ENCODE measurements at places on chromosomes 5 and 9.

- no peak for DNase-seq
Measured at GRCh38 chr5:73031839-73032238, 76.0 kb downstream of the FCHO2 start.

GRCh38 chr5:154547551-154547950 is 69.5 kb upstream of the HAND1 start:
- DNase-seq: no peak

- DNase-seq: no peak
Measured at GRCh38 chr5:19577882-19578281, 410.1 kb downstream of the CDH18 start.

DNA sequence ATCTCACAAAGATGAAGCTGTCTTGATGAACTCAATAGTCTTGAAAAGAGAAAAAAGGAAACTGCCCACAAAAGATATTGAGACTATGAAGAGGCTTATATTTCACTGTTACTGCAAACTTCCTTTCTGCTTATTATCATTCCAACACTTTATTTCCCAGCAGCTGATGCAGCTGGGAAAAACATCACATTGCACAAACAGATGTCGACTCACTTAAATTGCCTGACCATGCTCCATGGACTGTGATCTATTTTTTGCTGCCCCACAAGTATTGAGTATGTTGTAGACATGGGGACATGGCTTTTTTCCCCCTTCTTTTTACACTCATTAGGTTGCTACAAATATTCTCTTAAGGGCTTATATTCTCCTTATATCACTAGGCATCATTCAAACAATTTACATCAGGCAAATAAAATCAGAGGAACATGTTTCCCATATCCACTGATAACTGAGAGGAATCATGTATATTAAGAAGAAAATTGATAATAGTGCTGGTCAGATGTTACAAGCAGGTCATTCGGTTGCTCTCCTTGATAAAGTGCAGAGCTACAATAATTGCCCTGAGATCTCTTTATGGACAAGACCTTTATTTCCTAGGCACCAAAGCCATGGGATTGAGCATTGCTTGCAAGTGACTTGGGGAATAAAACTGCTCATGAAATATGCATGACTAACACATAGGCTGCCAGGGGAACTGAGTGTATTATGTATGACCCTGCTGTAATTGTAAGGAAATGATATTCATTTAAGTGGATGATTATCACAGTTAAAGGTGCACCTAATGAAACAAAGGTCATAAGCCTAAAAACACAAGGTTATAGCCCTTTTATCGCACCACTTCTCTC is 509.9 kb downstream of the ZNF608 start:
- no peak for DNase-seq

GRCh38 chr5:126801992-126802294 is 25.0 kb downstream of the LMNB1 start:
- DNase-seq: no peak

GRCh38 chr5:93055561-93055960 is 525.5 kb downstream of the NR2F1-AS1 start:
- no peak for DNase-seq

DNA sequence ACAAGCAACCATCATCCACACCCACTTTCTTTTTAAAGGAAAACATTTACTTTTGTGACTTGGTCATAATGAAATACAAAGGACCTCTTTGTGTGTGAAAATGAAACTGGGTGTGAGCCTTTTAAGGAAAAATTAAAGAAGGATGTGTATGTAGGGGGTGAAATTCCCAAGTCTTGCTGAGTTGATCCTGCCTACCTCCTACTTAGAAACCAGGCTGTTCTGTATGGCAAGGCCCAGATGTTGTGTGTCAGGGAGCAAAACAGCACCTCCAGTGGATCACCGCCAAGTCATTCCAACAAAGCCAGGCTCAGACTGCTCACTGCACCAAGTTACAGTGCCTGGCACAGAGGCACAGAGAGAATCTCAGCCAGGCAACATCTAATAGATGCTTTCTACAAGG is 198.5 kb upstream of the FBN2 start:
- DNase-seq: no peak

DNA sequence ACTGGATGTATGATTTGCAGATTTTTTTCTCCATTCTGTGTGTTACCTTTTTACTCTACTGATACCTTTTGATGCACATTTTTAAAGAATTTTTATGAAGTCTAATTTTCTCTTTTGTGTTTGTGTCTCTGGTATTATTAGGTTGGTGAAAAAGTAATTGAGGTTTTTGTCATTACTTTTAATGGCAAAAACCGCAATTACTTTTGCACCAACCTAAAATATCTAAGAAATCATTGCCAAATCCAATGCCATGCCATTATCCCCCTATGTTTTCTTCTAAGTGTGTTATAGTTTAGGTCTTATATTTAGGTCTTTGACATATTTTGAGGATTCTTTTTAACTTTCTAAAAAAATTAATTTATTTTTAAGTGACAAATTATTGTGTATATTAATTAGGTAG is 43.4 kb upstream of the STARD4 start:
- DNase-seq: no peak

DNA sequence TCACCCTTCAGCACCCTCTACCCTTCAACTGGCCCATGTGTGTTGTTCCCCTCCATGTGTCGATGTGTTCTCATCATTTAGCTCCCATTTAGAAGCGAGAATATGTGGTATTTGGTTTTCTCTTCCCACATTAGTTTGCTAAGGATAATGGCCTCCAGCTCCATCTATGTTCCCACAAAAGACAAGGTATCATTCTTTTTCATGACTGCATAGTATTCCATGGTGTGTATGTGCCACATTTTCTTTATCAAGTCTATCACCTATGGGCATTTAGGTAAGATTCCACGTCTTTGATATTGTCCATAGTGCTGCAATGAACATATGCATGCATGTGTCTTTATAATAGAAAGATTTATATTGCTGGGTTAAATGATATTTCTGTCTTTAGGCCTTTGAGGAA is 325.1 kb upstream of the ADAMTS16 start:
- no peak for DNase-seq

- DNase-seq: no peak
Measured at GRCh38 chr9:129306318-129306973, 128.4 kb upstream of the IER5L start.

GRCh38 chr5:68465133-68465532 is 249.6 kb downstream of the PIK3R1 start:
- DNase-seq: no peak

DNA sequence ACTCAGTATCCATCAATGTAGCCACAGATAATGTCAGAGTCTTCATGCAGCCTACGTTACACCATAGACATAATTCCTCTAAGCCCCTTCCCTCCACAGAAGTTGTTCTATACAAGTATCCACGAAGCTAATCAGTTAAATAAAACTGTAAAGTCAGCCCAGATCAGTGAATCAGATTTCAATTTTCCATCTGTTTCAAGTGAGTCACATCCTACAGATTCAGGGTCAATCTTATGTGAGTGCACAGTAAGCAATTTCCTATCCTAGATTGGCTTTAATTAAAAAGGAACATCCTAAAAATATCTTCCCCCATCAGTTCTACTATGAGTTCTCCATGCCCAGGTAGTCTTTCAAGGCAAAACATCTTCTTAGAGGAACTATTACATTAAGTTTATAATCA is 402.5 kb downstream of the EFNA5 start:
- no peak for DNase-seq

DNA sequence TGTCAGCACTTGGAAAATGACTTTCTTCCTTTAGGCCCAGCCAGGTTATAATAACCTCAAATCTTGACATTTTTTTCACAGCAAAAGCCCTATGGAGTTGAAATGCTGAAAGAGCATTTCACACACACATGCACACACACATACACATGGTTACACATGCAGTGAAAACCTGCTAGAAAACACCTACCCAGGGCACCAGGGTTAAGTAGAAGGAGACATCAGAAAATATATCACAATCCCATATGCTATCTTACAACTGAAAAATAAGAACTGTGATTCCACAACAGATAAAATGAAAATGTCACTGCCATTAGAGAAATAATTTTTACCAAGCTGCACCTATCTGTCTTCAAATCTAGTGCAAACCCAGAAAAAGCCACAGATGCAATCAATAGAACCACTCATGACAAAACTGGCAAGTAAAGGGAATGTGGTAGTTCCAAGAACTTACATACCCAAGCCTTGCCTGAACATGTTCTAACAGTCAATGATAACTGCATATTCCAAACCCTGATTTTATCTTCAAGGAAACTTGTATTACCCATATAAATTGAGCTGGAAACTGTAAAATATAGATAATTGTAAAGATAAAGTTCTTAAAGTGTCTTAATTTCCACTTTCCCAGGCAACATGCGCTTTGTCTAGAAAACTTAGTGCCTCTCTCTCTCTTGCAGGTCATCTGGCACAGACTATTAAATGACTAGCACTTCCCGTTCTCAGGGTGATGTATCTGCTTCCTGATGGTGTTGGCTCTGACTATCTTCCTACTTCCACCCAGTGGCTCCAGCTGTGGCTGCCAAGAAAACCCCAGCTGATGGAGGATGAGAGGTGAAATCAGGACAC is 250.2 kb upstream of the PTGER4 start:
- DNase-seq: no peak

DNA sequence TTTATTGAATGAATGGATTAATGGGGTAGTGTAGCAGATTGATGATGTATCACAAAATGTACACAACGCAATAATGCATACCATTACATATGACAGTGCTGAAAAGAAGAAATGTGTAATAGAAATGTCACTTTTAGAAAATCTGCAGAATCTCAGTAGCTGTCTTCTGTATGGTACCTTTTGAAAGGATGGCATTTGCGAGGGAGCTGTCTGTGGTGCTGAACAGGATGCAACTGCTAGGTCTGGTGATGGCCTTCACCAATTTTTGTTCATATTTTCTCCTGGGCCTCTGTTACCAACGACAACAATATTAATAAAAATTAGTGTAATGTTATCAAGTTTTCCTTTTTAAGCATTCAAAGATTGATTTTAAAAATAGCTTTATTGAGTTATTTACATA is 36.2 kb upstream of the OTULIN start:
- DNase-seq: peak; percentile 19

GRCh38 chr5:133934822-133935666 is 33.4 kb downstream of the C5orf15 start:
- no peak for DNase-seq

GRCh38 chr5:88060194-88060593 is 208.5 kb downstream of the TMEM161B start:
- DNase-seq: no peak

DNA sequence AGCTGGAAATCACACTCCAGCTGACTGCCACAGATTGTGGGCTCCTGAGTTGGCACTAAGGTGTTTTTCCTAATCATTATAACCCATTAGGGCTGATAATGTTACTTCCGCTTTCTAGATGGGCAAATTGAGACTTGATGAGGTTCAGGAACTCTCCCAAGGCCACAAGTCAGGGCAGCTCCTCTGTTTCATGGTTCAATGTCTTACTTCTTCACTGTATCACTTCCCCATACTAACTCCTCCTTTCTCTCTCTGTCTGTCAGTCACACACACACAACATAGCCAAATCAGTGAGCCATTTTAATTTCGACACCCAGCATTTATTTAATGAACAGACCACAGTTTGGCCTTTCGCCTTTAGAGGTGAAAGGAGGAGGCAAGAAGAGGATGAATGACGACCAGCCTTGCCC is 17.8 kb upstream of the TRAF1 start:
- DNase-seq: no peak

DNA sequence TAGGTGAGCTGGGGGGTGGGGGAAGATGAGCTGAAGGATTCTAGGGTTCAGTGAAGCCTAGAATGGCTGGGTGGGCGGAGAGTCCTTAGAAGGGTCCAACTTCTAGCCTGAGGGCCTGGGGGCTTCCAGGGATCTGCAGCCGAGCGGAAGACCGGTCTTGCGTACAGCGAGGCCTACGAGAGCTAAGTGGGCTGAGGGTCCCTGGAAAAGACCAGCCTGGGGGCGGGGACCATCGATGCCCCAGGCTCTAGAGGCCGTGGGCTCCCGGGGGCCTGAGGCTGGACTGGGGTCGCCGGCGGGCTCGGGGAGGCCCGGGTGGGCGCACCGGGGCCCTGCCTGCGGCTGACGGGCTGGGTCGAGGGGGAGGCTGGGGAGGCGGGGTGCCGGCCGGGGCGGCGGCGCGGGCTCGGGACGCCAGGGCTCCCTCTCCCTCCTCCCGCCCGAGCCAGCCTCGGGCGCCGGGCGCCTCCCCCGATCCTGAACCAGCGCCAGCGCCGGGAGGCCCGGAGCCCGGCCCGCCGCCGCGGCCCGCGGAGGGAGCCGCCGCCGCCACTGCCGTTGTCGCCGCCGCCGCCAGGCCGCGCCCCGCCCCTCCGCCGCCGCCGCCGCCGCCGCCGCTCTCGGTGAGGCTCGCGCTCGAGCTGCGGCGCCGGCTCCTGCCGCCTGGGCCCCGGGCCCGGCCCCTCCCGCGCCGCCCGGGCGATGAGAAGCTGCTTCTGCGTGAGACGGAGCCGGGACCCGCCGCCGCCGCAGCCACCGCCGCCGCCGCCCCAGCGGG is at the start of gene MVB12B:
Gene MVB12B (plus strand): TSS at position 602 of the 778 bp plus-strand sequence. CDS start 101 bp downstream, at position 703.
- DNase-seq: peak; percentile 23

GRCh38 chr9:95459851-95460517 is 56.8 kb downstream of the PTCH1 start:
- DNase-seq: no peak

DNA sequence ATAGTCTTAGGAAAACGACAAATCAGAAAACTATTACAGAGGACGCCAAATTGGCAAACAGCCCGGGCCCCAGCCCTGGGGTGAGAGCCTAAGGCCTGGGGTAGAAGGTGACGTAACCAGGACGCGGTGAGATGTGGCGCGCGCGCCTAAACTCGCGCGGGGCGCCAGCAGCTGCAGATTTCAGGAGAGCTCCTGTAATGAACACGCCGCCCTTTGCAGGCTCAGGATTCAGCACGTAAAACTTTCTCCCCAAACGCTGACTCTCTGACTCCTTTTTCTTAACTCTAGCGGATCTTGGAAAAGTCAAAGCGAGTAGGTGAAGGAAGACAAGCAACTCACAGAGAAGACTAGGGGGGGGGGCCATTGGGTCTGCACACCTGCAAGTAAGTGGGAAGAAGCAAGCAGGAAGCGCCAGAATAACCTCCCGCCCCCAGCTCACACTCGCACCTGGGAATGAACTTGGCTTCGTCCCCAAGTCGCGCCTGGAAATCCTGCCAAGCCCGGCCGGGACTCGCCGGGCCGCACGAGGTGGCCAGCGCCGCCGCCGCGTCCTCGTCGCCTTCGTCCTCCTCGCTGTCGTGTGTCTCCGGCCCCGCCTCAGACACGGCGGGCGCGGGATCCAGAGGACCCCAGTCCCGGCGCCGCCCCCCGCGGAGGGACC is 822 bp downstream of the RASEF start:
- DNase-seq: no peak

- DNase-seq: no peak
Measured at GRCh38 chr9:126497660-126498275, 116.0 kb upstream of the LMX1B start.

GRCh38 chr5:62707563-62707962 is 128.9 kb downstream of the LRRC70 start:
- DNase-seq: no peak

DNA sequence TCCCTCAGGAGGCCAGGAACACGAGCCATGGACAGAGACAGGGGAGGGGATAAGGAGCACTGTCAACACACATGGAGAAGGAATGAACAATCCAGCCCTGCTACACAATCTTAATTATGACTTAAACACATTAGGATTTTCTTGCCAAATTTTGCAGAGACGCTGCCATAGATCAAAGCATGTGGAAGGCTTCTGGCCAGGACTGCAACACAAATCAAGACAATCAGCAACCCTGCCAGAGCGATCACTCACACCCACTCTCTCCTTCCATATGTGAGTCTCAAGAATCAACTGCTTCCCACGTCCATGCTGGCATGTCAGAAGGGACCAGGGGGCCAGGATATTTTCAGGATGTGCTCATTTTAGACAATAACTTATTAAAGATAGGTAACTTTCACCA is 85.6 kb downstream of the ROR2 start:
- no peak for DNase-seq

GRCh38 chr9:107172979-107173347 is 110.1 kb upstream of the RAD23B start:
- no peak for DNase-seq

Measured in stimulated activated CD4-positive, alpha-beta T cell treated with anti-CD3 and anti-CD28 coated beads, Interleukin-2, amount 100 ng/mL, for 4 hours (primary cell).